Stimulated activated CD8-positive, alpha-beta memory T cell treated with anti-CD3 and anti-CD28 coated beads, Interleukin-15, amount 100 ng/mL, for 24 hours (primary cell): ENCODE measurements at places on chromosomes 7 and 10.

- DNase-seq = no peak
These were observed 19.1 kb downstream of the SIRT1 start for GRCh38 chr10:67903581-67903980.

GRCh38 chr7:128031901-128032604 lies 816 bp upstream of the LRRC4 start:
- no peak for DNase-seq

- no peak for DNase-seq
These were observed 330.1 kb downstream of the ADARB2 start for GRCh38 chr10:1406967-1407945.

DNA sequence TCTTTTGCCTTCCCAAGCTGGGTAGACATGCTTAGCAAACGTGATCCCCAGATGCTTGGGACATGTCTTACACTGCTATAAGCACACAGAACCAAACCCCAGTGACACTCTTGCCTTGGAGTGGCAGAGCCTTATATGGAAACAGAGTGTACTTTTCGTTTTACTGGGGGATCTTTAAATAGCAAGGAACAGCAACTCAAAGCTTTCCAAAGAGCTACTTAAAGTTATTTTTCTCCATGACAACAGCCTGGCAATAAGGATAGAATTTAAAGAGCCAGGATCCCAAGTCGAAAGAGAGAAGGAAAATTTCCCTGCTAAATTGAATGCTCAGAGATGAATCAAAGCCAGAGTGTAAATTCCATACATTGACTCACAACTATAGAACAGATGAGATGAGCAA lies 67.8 kb downstream of the ZNF365 start:
- DNase-seq = no peak

GRCh38 chr10:107952649-107953556 lies 788.4 kb upstream of the SORCS1 start:
- no peak for DNase-seq

- DNase-seq = no peak
These were observed 24.3 kb downstream of the PDZD8 start for GRCh38 chr10:117350909-117351308.

DNA sequence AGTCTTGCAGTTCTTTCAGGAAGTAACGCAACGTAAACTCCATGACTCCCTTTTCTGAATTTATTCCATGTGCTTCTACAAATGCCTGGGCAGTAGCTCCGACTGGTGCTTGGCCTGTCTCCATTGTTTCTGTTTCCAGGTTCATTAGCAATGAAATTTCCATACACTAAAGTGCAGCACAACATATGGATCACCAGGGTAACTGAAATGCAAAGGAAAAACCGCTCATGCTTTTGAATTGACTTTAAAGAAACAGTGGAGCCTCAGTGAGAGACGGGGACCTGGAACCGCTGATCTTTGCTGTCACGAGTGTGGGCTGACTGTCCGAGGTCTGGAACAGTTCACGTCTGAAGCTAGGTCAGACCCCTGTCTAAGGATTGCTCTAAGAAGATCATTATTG lies 126.5 kb upstream of the IGFBP3 start:
- no peak for DNase-seq

GRCh38 chr7:684416-684815 lies 42.1 kb upstream of the DNAAF5 start:
- DNase-seq = no peak

GRCh38 chr10:43963793-43964425 lies 315.2 kb upstream of the ZNF32 start:
- DNase-seq = no peak

DNA sequence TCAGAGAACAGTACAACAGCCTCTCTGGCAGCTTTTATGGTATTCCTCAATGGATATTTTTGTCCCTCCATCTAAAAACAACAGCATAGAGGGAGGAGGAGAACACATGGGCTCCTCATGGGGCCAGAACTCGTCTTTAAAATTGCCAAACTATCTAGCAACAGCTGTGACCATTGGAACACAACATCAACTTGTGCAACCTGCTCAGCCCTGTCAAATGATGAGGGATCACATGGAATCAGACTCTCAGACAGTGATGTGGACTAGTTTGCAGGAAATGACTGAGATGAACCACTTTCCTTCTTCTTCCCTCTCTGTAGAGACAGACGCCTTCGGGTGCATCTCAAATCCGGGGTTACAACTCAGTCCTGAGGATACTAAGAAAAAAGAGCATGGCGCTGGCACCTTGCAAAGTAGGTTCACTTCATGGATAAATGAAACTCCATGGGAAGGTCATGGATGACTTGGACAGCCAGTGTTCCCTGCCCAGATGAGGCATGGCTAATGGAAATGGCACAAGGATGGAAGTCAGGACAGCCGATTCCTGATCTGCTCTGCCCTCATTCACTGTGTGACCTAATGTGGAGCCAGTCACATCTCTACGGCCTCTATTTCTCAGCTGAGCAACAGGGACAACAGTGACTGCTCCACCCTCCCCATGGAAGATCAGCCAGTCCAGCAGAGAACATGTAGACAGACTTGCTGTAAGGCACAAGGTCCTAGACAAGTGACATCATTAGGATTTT lies 24.6 kb upstream of the DGKI start:
- DNase-seq = no peak

- DNase-seq = no peak
These were observed 22.5 kb upstream of the ZNF273 start for GRCh38 chr7:64880322-64881297.

- DNase-seq = no peak
These were observed 12.0 kb upstream of the UTF1 start for GRCh38 chr10:133217800-133218589.

DNA sequence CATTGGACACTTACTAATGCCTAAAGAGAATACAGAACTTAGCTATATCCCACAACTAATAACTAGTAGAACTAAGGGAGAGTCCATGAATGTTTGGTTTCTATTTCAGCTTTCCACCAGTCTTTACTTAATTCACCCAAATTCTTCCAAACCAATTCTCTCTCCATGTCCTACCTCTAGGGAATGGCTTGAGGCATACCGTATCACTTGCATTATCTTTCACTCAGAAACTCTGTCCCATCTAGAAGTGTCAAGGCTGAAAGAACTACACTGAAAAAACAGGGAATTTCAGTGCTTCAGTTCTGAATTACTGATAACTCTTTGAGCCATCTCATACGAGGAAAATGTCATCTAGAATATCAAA lies 758 bp downstream of the TMEM168 start:
- no peak for DNase-seq

DNA sequence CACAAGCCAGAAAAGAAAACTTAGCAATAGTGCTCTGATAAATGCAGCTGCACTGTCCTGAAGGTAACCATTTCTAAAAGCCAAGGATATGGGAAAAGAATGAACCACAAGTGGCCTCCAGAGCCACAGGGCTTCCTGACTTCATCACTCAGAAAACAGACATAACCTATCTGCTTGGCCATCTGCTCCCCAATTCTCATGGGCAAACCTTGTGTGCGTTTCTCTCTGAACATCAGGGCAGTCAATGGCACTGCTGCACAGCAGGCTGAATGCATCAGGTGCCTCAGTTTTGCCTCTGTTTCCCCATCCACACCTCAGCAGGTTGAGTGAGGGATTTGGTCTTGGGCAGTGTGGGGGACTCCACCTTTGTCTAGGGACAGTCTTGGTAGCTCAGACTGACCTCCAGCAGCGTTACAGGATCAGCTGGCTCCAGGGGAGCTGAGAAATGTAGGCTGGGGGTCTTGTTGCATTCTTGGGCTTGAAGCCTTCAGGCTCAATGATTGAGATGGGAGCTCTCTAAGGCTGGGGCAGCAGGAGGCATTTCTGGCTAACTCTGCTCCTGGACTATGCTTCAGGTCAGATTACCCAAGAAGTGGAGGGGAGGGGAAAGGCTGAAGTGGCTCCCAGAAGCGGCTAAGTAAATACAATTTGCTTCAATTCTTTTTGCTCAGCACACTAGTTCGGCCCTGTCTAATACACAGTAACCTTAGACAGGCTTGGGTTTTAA lies 23.6 kb upstream of the PDLIM1 start:
- no peak for DNase-seq

GRCh38 chr10:67852761-67853160 lies 14.8 kb upstream of the DNAJC12 start:
- no peak for DNase-seq
